ENCODE measurements at places on chromosomes 1 and 21.
A peak's percentile ranks its signal among the peaks of the same experiment; 100 is the strongest.

DNA sequence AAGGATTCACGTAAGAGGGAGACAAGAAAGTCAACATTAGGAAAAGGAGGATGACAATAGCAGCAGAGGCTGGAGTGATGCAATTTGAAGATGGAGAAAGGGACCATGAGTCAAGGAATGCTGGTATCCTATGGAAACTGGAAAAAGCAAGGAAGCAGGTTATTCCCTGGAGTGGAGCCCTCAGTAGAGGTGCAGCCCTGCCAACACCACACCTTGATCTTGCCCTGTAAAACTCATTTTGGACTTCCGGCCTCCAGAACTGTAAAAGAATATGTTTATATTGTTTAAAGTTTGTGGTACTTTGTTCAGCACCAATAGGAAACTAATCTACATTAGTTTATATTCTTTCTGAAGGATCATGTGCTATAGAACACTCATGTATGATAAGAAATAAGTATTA lies 19.6 kb upstream of the CLDN17 start:
- DNase-seq: no peak

- DNase-seq: no peak
Measured at GRCh38 chr1:39657923-39658485, 13.9 kb downstream of the NT5C1A start.

DNA sequence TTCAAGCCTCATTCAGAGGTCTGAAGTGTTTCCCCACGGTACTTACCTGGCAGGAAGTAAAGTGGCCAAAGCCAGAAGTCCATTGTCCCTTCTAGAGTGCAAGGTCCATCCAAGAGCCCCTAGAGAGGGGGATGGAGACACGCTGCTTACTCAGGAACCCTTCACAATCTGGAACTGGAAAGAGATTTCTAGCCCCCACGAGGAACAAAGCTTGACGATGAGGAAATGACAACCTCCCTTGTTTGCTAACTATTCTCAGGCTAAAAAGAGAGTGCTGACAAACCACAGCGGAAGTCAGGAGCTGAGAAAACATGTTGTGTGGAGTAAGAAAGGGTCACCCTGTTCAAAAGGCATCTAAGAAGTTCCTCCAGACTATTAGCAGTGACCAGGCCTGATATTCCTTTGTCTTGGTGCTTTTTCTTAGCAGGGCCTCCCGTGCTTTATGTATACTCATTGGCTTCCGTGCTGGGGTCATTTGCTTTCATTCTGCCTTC lies at the start of gene FCMR:
FCMR (minus strand) TSS at position 170 of the 494 bp plus-strand sequence; CDS start at position 83, 87 bp downstream.
- DNase-seq: no peak

DNA sequence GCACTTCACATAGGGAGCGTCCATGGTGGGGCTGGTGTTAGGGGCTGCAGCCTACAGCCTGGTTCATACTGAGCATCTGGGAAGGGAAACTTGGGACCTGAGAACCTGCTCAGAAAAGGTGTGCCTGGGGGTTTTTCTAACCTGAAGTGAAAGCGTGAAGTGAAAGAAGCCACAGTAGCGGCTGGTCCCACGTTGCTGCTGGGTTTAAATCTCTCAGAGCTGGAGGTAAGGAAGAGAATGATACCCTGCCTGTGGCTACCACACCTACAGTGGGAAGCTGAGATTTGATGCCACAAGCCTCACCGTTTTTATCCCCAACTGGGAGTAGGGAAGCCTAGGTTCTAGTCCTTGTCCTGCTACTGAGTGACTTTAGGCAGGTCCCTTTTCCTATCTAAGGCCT lies 21.0 kb upstream of the FUCA1 start:
- DNase-seq: no peak

DNA sequence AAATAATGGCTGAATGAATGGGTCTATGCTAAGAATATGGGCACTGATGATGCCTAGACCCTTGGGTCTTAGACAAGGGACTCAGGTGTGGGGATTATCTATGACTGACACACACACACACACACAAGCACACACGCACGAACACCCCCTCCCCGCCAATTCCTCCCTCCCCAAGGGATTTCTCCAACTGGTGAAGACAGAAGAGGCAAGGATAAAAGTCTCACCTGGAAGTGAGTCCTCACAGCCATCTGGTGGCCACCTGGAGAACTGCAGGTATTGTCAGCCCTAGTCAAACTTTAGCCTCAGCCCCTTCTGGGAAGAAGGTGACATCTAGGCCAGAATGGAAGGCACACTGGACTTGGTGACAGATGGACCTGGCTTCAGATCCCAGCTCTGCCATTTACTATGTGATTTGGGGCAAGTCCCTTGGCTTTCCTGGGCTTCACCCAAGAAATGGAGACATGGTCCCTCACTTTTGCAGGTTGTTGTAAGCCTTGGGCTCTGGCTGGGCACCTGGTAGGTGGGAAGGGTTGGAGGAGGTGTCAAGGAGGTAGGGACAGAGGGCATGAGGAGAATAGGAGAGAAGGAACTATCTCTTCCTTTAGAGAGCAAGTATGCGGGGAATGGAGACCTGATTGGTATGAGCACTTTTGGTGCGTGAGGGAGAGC lies 4.0 kb upstream of the GPR3 start:
- peak; percentile 49 for DNase-seq

DNA sequence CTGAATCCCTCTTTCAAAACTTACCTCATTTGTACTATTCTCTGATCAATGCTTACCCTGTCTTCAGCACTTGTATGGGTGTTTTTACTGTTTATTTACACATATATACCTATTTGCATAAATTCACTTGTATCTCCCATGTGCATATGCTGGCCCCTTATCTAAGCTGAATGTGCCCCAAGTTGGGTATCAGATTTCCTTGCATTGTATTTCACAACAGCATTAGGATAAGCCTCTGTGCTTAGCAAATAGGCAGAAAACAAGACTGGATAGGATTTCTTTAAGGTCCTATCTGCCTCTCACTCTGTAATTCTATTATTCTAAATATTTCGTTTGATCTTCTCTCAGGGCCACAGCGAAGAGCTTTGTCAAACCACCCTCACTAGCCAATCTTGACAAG lies 45.9 kb upstream of the IPO9 start:
- no peak for DNase-seq

GRCh38 chr1:55172272-55172671 lies 42.9 kb downstream of the USP24 start:
- no peak for DNase-seq

DNA sequence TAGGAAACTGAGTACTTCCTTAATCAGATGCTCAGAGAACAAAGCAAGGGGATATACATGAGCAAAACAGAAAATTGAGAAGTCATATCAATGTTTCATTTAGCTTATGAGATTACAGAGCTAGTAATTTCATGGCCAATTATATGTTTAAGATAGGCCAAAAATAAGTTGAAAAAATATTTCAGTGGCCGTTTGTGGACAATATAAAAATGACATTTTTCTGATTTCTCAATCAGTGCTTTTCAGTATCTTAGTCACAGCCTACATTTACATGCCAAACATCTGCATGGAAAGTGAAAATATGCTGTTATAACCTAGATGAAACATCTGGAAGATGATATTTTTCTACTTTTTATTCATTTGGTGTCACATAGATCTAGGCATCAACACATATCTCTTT lies 192.5 kb downstream of the HLX start:
- DNase-seq: no peak

DNA sequence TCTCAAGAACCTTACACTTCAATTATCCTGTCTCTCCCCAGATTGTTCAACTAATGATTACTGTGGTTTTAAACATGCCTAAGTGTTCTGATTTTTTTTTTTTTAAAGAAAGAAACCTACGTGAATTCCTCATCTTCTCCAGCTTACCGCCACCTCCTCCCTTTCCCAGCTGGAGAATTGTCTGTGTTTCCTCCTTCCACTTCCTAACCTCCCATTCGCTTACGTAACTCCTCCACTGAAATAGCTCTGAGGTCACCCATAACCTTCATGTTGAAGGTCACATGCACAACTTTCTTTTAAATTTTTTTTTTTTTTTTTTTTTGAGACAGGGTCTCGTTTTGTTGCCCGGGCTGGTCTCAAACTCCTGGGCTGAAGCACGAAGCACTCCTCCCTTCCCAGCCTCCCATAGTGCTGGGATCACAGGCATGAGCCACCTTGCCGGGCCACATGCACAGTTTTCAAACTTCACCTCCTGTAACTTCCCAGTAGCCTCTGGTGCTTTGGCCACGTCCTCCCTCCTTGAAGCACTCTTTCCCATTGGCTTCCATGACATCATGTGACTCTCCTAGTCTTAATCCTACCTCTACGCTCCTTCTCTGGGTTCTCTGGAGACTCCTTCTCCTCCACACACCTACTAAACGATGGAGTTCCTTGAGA lies 9.8 kb upstream of the CAPZB start:
- DNase-seq: no peak

DNA sequence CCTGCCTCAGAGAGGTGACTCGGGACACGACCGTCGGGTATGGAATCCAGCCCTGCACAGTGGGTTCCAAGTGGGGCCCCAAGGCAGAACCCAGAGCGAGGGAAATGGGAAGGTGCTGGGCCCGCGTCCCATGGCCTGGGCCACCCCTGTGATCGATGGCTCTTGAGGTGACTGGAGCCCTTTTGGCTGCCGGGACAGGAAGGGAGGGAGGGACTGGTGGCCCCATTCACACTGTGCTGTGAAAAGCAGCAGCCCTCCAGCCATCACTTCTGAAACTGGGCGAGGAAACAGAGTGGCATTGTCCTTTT lies 110.4 kb upstream of the IFFO2 start:
- DNase-seq: no peak

DNA sequence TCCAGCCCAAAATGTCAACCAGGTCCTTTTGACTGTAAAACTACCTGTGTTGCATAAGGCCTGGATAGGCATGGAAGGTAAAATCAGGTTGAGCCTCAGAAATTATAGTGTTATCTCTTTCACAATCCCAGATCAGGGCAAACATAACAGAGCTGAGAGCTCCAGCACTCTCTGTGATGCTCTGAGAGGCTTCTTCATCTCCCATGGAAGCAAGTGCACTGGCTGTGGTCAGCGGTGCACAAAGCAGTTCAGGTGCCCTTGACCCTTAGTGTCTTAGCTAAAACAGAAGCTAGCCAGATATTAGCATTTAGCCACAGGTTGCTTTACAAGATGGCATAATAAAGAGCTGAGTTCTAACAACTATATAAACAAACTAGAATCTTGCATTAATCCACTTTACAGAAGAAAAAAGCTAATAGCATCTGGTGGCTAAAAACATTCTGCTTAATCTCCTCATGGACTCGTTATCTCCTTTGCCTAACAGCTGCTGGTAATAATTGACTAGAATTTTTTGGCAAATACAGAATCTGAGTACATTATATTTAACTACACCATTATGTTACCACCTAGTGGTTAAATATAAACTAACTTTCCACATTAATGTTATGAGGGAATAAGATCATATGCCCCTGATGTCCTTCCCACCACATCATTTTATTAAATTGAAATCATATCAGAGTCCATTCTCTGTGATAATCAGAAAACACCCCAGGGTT lies 25.6 kb upstream of the POGK start:
- no peak for DNase-seq

- no peak for DNase-seq
Measured at GRCh38 chr21:20739421-20739820, 258.8 kb upstream of the NCAM2 start.

- DNase-seq: peak; percentile 56
Measured at GRCh38 chr1:1371746-1372711, 3.0 kb downstream of the AURKAIP1 start.

DNA sequence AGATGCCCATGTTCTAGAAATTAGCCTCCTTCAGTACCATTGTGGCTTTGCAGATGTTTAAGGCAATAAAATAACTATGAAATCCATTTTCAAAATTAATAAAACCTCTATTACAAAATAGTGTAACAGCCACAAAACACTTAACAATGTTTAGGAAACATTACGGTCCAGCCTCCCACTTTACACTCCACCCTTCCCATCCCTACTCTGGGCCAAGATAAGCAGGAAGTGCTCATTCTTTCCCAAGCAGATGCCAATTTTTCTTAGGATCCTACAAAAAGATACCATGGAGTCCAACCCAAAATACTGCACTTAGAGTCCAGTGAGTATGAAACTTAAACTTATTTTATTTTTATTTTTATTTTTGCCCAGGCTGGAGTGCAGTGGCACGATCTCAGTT lies 150.8 kb downstream of the NR5A2 start:
- no peak for DNase-seq

GRCh38 chr1:26833432-26834405 lies 7.2 kb downstream of the ZDHHC18 start:
- DNase-seq: peak; percentile 66

DNA sequence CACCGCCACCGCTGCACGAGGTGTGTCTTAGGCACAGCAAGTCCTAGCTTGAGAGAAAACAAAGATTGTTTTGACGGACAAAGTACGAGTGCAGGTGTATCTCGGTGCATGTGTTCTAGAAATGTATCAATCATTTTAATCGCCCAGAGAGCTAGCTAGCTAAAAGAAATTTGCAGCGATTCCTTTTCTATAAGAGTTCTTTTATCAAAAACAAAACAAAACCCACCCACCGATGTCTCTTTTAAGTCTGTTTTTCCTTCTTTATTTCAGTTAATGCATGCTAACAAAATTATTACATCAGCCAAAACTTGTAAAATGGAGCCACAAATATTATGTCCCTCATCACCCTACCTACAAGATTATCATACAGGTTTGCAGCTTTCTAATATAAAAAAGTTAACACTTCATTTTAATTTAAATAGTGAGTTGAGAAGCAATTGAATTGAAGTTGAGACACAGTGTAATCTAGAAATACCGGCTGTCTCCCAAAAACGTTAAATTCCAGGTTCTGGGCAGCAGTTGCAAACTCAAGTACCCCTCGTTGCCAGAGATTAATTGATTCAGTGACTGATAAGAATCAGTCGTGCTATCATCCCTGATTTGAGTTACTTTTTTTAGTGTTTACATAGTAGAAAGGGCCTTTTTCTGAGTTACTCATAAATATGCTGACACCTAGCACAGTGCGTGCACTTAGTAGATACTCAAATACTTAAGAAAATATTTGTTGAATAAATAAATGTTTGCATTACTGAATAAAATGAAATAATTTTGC lies 1.5 kb upstream of the SYDE2 start:
- DNase-seq: no peak

- DNase-seq: no peak
Measured at GRCh38 chr1:97728436-97728835, 192.4 kb downstream of the DPYD start.

GRCh38 chr1:6438047-6438525 lies 13.5 kb downstream of the ESPN start:
- peak; percentile 40 for DNase-seq

GRCh38 chr1:22461678-22462527 lies 10.3 kb downstream of the ZBTB40 start:
- DNase-seq: no peak

GRCh38 chr1:39960431-39960958 lies 5.5 kb downstream of the MFSD2A start:
- DNase-seq: no peak

- DNase-seq: no peak
Measured at GRCh38 chr21:33029975-33030461, 4.3 kb downstream of the OLIG2 start.

GRCh38 chr1:45335855-45336324 lies 4.1 kb upstream of the TOE1 start:
- no peak for DNase-seq

DNA sequence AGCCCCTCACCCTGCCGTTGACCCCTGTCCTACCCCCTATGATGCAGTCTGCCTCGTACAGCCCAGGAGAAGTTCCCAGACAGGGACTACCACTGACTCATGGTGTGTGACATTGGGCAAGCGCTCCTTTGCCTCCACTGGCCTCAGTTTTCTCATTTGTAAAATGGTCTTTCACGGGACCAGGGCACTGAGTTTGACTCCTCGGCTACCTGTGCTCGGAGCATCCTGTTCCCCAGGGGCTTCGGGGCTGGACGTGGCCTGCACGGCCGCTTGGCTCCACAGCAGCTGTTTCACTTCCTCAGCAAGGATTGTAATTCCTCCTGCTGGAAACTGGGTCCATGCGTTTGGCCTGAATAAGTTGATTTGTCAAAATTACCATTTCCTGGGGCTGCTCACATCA lies 277.3 kb downstream of the MATN1 start:
- no peak for DNase-seq

All from activated naive CD8-positive, alpha-beta T cell treated with anti-CD3 and anti-CD28 coated beads, Interleukin-2, amount 50 U/mL, for 16 hours (primary cell).